ENCODE measurements at places on chromosomes 1 and 21. TPM values are rescaled to one million over a fixed set of nuclear protein-coding genes. Genes with fewer than 3 reads are reported as not detected.
A peak's percentile ranks its signal among the peaks of the same experiment; 100 is the strongest.

The GBP3 gene
- 6.9 TPM for total RNA-seq

The BSDC1 gene
- 54.3 TPM for total RNA-seq

The UBE2U gene
- not detected for total RNA-seq

The ADAMTS4 gene
- total RNA-seq, result 78.3 TPM

The LCE6A gene
- total RNA-seq, result not detected

The ATP1A4 gene
- not detected for total RNA-seq

The HSD3B2 gene
- total RNA-seq, result 10.1 TPM

The MATN1 gene
- 0.49 TPM for total RNA-seq

The ELF3 gene
- 287 TPM for total RNA-seq

The TNN gene
- total RNA-seq, result not detected

The LDLRAD1 gene
- total RNA-seq, result not detected

DNA sequence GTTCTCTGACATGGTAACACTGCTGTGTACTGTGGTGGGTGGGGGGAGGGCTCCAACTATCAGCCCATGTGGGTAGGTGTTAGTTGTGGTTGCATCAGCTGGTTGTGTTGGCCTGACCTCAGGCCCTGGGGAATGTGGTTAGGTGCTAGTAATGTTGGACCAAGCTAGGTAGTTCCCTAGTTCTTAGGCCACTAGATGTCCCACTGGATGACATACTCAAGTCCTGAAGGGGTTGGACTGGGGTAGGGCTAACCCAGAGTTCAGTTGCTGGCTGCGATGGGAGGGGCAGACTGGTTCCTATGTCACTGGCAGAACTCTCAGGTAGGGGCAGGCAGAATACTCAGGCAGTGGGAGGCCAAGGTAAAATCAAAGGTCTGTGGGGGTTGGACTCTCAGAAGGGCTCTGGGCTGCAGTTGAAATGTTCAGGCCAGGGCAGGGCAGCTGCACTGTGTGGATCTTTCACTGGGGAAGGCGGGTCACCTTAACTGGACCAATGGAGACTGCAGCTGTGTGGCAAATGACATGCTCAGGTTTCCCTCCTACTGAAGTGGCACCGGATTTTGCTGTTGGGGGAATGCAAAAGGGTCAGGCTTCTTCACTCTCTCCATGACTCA lies 870.7 kb downstream of the LRRIQ3 start:
- H3K36me3 ChIP-seq, result no peaks in the 10 kb centered on the region
- H3K27me3 ChIP-seq, result no peaks in the 10 kb centered on the region
- H3K4me1 ChIP-seq, result no peaks in the 10 kb centered on the region
- no peak overlapping the region for H3K27ac ChIP-seq
- no peak for DNase-seq

DNA sequence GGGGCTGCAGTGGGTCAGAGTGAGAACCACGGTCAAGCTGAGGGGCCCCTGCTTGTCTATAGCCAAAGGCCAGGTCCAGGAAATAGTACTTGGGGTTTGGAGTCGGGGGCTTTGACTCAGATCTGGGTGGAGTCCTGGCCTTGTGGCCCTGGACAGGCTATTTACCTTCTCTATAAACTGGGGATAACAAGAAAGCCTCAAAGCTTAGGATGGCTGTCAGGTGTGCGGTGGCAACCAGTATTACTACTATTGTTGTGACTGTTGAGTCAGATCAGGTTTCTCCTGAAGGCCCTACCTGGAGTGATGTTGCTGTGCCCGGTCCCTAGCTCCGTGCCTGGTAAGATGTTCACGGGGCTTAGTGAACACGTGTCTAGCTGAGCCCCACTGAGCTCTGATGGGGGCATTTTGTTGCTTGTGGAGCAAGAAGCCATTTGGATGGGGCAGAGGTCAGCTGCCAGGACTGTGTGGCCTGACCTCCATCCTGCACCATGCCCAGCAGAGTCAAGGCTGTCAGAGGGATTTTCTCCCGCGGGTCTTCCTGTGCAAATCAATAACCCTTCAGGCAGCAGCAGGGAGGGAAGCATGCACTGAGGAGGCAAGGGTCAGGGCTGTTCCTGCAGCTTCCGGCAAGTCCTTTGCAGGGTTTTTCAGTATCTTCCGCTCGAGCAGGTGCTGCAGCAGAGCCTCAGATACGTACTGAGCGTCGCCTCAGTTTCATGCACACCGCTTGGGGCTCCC lies 170.3 kb downstream of the CAMTA1 start:
- peaks cover 7% of the 10 kb centered on the region for H3K4me1 ChIP-seq
- no peaks in the 10 kb centered on the region for H3K27me3 ChIP-seq
- H3K4me3 ChIP-seq, result no peak overlapping the region
- no peak overlapping the region for H3K27ac ChIP-seq
- no peaks in the 10 kb centered on the region for H3K36me3 ChIP-seq

DNA sequence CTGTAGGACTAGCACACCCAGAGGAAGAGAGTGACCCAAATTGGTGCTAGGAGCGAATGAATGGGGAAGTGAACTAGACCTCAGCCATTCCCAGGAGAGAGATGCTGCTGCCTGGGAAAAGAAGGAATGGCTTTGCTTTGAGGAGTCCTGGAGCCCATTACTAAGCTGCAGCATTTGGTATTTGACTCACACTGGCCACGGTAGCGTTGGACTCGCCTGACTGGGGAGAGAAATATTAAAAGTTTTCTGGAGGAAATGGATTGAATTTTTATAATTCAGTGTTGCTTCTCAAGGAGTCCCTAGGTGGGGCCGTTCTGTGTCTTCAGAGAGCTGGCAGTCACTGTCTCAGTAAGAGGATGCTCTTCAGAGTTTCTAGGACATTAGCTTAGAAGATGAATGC lies 40.2 kb downstream of the PIK3CD start:
- no peak overlapping the region for H3K4me3 ChIP-seq
- H3K4me1 ChIP-seq, result peaks cover 38% of the 10 kb centered on the region

GRCh38 chr1:225448146-225448805 lies 20.4 kb upstream of the LBR start:
- no peak for DNase-seq
- no peaks in the 10 kb centered on the region for H3K36me3 ChIP-seq
- H3K4me3 ChIP-seq, result peak overlapping the region; percentile 18
- H3K27ac ChIP-seq, result peak overlapping the region; percentile 75

- no peaks in the 10 kb centered on the region for H3K27me3 ChIP-seq
- no peak overlapping the region for H3K4me3 ChIP-seq
- H3K27ac ChIP-seq, result no peak overlapping the region
- no peaks in the 10 kb centered on the region for H3K36me3 ChIP-seq
These were observed 89.6 kb downstream of the ST6GALNAC3 start for GRCh38 chr1:76164165-76164564.

DNA sequence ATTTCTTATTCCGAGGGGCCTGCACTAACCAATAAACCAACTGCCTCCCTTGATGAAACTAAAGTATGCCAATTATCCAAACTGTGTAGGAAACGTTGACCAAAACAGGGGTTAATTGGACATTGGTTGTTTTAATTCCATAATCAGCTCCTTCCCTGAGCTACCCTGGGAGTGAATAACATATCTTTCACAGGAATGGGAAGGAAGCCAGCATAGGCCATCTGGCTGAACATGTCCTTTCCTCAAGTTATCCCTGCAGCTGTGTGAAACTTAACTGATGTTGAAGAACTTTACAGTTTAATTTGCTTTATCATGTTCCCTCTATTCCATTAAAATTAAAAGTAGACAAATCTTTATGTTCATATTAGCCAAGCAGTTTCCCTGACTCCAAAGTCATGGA lies 75.4 kb downstream of the NRIP1 start:
- H3K4me3 ChIP-seq, result no peak overlapping the region
- no peaks in the 10 kb centered on the region for H3K27me3 ChIP-seq

DNA sequence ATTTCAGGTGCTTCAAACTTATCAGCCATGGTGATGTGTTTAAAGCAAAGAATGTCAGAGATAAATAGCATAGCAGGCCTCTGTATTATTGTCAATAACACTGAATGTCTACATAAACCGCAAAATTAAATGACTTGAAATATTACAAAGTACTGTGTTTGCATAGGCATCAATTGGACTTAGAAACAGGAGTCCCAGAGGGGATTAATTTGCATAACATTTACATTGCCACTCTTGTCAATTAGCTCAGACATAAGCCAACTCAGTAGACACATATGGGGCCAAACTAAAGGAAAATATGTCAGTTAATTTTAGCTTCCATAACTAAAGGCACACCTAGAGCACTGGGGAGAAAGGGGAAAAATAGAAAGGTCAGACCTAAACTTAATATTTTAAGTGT lies 814.5 kb upstream of the NEGR1 start:
- H3K27ac ChIP-seq, result no peak overlapping the region
- no peak overlapping the region for H3K4me3 ChIP-seq
- no peaks in the 10 kb centered on the region for H3K27me3 ChIP-seq
- no peaks in the 10 kb centered on the region for H3K36me3 ChIP-seq
- no peak for DNase-seq
- H3K4me1 ChIP-seq, result no peaks in the 10 kb centered on the region

GRCh38 chr1:3002349-3003038 lies 18.8 kb upstream of the ACTRT2 start:
- no peak overlapping the region for H3K27ac ChIP-seq
- DNase-seq, result no peak
- no peaks in the 10 kb centered on the region for H3K27me3 ChIP-seq

DNA sequence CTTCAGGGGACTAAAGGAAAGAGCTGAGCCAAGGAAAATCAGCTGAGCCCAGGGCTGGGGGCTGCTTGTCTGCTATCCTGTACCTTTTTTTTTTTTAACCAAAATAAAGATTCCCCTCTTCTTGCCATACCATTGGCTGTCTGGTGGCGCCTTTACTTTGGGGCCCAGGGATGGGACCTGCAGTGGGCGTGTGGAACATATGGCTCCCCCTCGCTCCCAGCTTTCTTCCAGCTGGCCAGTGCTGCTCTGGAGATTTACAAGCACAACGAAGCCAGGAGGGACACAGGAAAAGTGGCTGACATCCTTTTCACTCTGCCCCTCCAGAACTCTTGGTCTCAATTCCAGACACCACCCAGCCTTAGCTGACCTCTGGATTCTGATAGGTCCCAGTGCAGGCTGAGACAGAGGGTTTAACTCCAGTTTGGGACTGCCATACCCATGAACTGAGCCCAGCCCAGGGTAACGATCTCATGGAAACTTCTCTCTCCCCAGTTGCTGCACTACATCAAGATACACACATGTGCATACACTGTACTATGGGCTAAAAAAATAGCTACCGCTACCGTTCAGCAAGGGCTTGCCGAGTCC lies 5.4 kb upstream of the SFN start:
- H3K27ac ChIP-seq, result peak overlapping the region; percentile 98
- no peak for DNase-seq
- H3K4me1 ChIP-seq, result peaks cover 60% of the 10 kb centered on the region

DNA sequence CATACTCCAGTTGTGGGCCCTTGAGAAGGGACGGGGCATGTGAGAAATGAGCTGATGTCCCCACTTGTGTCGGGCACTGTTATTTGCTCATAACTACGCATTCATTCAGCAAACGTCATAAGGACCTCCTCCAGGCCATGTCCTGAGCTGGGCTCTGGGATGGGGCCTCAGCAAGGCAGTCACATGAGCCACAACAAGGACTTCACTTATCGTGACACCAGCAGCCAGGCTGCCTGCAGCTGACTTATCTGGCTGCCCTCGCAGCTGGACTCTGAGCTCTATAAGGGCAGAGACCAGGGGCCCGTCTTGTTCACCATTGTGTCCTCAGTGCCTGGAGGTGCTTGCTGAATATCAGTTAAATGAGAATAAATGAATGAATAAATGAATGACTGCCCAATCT lies 37.5 kb upstream of the GRIK3 start:
- no peak overlapping the region for H3K4me3 ChIP-seq
- no peaks in the 10 kb centered on the region for H3K27me3 ChIP-seq
- H3K27ac ChIP-seq, result no peak overlapping the region
- no peak for DNase-seq
- no peaks in the 10 kb centered on the region for H3K36me3 ChIP-seq

DNA sequence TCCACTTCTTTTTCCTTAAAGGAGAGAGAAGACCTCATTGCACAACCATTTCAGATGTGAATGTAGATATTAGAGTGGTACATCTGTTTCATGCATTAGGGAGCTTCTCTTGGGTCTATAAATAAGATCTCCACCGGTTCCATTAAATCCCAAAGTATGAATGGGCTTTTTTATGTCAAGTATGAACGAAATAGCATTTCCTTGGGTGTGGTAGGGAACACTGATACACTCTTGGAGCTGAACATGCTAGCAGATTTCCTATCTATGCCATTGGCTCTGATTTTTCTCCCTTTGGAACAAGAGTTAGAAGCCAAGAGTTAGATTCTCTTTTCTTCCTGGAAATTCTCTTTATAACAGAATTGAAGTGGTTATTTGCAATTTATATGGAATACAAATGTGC lies 245.6 kb upstream of the ADAMTS5 start:
- H3K4me3 ChIP-seq, result no peak overlapping the region
- DNase-seq, result no peak
- H3K4me1 ChIP-seq, result no peaks in the 10 kb centered on the region
- no peaks in the 10 kb centered on the region for H3K27me3 ChIP-seq
- no peak overlapping the region for H3K27ac ChIP-seq

GRCh38 chr1:176773038-176773437 lies 310.1 kb downstream of the PAPPA2 start:
- no peak overlapping the region for H3K27ac ChIP-seq
- no peaks in the 10 kb centered on the region for H3K27me3 ChIP-seq
- no peak overlapping the region for H3K4me3 ChIP-seq
- DNase-seq, result no peak

GRCh38 chr1:78490861-78491450 lies at the start of gene PTGFR:
Gene PTGFR (plus strand): TSS chr1:78490974. CDS start chr1:78492744, 1,770 bp downstream.
- DNase-seq, result no peak
- H3K27me3 ChIP-seq, result no peaks in the 10 kb centered on the region
- H3K4me1 ChIP-seq, result peaks cover 10% of the 10 kb centered on the region
- peak within 1 kb of the TSS; percentile 49 for H3K4me3 ChIP-seq
- no peaks in the 10 kb centered on the region for H3K36me3 ChIP-seq
- H3K27ac ChIP-seq, result peak within 1 kb of the TSS; percentile 77

GRCh38 chr21:45421846-45422775 lies 17.1 kb downstream of the COL18A1 start:
- no peak overlapping the region for H3K4me3 ChIP-seq
- H3K4me1 ChIP-seq, result peaks cover 53% of the 10 kb centered on the region
- H3K36me3 ChIP-seq, result no peaks in the 10 kb centered on the region
- no peaks in the 10 kb centered on the region for H3K27me3 ChIP-seq
- H3K27ac ChIP-seq, result peak overlapping the region; percentile 39
- no peak for DNase-seq

GRCh38 chr1:107914119-107914765 lies 50.7 kb downstream of the VAV3 start:
- no peaks in the 10 kb centered on the region for H3K27me3 ChIP-seq
- no peak for DNase-seq
- H3K27ac ChIP-seq, result no peak overlapping the region
- no peaks in the 10 kb centered on the region for H3K36me3 ChIP-seq

GRCh38 chr1:168372307-168372706 lies 91.6 kb downstream of the TBX19 start:
- H3K27me3 ChIP-seq, result no peaks in the 10 kb centered on the region

DNA sequence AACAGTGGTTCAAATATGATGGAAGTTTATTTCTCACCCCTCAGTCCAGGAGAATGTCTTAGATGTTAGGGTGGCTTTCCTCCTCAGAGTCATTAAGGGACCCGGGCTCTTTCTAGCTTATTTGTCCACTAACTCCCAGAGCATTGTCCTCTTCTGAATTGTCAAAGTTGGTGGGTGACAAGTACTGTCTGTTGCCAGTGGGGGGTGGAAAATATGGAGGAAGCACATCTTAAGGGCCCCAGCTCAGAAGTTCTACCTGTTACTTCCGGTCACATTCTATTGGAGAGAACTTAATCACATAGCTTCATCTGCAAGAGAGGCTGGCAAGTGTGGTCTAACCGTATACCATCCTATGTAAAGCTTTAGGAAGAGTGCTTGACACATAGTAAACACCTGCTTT lies 7.1 kb downstream of the CLIC4 start:
- H3K4me1 ChIP-seq, result peaks cover 79% of the 10 kb centered on the region
- peak; percentile 78 for DNase-seq
- no peaks in the 10 kb centered on the region for H3K36me3 ChIP-seq
- H3K4me3 ChIP-seq, result no peak overlapping the region
- H3K27ac ChIP-seq, result peak overlapping the region; percentile 17
- H3K27me3 ChIP-seq, result no peaks in the 10 kb centered on the region

GRCh38 chr1:234565132-234565531 lies 44.8 kb downstream of the IRF2BP2 start:
- H3K36me3 ChIP-seq, result no peaks in the 10 kb centered on the region
- no peak overlapping the region for H3K4me3 ChIP-seq
- DNase-seq, result peak; percentile 14
